Activated CD4-positive, alpha-beta T cell treated with anti-CD3 and anti-CD28 coated beads, Interleukin-2, Interleukin-6, amounts not matched to agents 100 ng/mL and 50 ng/mL, durations not matched to agents 16 hours and 8 hours (primary cell): ENCODE measurements at places on chromosomes 16 and 17.
A peak's percentile ranks its signal among the peaks of the same experiment; 100 is the strongest.

GRCh38 chr17:59513934-59514841 is 51.2 kb upstream of the DHX40 start:
- DNase-seq: no peak

DNA sequence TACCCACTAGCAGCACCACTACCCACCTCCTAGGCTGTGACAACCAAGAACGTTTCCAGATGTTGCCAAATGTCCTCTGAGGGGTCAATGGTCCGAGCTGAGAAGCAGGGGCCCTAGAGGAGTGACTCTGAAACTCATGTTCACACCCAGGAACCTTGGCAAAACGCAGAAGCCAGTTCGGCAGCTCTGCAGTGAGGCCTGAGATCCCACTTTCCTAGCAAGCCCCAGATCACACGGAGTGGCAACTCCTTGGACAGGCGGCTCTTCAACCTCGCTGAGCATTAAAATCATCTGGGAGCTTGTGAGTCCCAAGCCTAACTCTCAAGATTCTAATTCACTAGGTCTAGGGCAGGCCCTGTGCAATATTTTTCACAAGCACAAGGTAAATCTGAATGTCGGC is 17.3 kb downstream of the ELAC2 start:
- no peak for DNase-seq

DNA sequence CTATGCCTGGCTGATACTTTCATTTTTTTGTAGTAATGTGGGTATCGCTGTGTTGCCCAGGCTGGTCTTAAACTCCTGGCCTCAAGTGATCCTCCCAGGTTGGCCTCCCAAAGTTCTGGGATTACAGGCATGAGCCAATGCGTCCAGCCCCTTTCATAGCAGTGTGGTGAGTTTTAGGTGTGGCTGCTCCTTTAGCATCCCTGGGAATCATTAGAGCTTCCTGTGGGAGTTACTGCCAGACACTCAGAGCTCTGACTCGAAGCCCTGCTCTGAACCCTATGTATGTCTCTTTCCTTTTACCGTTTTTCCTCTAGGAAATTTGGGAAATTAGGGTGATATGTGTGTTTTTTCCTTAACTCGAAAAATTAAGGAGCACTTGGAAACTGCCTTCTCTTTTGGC is 44.5 kb downstream of the NDE1 start:
- no peak for DNase-seq

GRCh38 chr16:83933885-83934683 is 19.0 kb upstream of the OSGIN1 start:
- no peak for DNase-seq

DNA sequence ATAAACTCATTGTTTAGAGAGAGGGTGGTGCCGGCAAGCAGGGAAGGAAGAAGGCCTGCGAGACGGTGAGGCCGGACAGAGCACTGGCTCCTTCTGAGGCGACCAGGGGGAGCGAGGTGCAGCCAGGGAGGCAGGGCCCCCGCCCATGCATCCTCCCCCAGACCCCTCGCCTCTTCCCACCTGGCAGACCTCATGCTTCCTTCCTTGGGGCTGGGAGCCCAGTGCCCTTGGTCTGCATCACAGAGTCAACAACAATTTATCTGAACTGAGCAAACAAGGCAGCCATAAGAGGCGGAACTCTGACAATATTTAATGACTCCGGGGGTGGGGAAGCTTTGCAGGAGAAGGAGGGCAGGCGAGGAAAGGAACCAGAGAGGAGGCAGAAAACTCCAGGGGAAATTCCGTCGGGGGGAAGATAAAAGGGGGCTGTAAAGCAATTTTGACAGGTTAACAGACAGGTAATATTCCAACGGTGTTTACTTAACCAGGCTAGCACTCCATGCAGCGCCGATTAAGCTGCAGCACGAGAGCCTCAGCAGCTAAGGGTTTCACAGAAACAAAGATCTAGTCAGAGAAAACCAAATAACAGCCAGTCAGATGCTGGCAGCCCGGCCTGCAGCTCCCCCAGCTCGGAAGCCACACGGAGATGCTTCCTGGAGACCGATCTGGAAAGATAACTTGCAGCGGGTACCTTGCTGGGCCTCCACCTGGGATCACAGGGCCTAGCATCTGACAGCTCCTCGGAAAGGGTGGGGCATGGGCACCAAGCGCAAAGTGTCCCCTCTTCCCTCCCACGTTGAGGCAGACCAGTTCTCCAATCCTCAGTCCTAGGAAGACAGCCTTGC is 398.2 kb downstream of the SOX9 start:
- DNase-seq: no peak

GRCh38 chr17:65022751-65023700 is 33.5 kb downstream of the GNA13 start:
- peak; percentile 36 for DNase-seq

DNA sequence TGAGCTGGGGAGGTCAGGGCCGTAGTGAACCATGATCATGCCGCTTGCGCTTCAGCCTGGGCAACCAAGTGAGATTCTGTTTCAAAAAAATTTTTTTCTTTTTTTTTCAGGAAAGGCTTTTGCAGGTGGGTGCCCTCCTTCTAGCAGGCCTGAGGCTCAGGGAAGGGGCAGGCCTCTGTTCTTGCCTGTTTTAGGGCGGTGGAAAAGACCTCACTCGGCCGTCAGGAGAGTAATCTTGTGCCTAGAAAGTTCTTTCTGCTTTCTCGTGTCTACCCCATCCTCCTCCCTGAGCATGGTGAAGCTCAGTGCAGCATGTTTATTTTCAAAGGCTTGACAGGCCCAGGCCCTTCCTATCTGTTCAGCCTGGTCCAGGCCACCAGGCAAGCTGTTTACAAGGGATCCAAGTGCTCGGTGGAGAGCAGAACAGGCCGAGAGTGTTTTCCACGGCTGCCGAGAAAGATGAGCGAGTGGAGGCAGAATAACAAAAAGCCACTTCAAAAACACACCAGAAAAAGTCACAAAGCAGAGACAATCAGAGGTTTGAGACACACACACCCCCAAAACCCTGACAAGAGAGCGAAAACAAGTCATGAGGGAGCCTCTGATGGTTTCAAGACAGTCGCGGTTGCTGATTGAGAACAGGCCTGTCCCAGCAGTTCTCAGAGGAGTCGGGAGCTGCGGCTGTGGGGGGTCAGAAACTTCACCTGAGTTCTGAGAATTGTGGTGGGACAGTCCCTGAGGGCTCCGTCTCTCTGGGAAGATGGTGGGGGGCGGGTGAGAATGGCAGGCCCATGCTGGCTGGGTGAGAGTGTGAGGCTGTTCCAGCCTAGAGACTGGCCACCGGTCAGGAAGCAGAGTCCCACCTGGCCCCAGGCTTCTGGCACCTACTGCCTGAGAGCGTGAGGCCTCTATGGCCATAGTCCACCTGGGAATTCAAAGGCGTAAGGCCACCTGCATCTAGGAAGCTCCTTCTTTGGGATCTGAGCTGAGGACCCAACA is 37.5 kb upstream of the CCR7 start:
- DNase-seq: peak; percentile 84

GRCh38 chr17:62601471-62601870 is 26.0 kb upstream of the MRC2 start:
- no peak for DNase-seq

DNA sequence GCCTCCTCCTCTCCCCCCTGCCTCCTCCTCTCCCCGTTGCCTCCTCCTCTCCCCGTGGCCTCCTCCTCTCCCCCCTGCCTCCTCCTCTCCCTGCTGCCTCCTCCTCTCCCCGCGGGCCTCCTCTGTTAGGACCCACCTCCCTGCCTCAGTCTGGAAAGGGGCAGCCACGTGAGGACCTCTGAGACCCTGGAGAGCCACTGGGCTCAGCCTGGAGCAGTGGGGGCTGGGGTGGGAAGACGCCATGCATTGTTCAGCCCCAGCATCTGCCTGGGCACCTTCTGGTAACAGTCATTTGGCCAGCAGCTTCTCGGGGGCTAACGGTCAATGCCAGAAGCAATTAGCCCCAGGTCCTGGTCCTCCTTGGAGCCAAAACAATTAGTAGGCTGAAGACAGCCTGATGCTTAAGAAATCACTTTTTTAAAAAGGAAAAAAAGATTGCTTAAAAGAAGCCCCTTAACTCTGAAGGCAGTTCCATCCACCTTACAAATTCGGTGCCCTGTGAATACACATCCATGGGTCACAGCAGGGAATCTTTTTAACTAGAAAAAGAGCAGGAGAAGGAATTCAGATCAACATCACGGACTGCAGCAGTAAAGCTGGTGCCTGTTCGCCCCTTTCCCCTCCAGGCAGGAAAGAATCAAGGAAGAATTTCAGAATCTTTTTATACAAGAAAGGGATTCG is 29.8 kb downstream of the NXN start:
- no peak for DNase-seq

DNA sequence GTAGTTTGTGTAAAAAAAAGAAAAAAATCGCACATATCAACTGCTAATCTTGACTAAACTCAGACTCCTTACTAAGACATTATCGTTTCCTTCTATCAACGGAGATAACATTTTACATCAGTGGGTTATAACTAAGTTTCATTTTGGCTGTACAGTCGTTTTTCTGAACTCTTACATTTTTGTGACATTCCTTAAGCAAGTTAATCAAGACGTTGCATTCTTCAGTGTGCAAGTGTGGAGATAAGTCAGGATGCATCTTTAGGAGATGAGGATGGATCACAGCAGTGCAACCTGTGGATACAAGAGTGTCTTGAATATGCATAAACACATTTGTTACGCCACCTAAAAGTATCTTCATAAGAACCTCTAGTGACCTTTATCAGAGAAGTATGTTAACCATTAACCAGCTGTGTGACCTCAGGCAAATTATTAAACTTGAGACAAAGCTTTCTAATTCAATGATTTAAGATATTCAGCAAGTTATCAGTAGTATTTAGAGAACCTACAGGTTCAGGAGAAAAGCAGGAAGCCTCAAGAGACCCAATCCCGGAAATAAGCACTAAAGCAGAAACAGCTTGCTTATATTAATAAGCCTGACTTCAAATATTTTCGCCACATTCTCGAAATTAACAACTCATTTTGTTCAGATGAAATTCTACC is 9.4 kb downstream of the CMC2 start:
- peak; percentile 44 for DNase-seq

GRCh38 chr17:16948587-16949376 is 23.1 kb downstream of the TNFRSF13B start:
- no peak for DNase-seq

- no peak for DNase-seq
These were observed 506.8 kb upstream of the SOX9 start for GRCh38 chr17:71613996-71614395.

DNA sequence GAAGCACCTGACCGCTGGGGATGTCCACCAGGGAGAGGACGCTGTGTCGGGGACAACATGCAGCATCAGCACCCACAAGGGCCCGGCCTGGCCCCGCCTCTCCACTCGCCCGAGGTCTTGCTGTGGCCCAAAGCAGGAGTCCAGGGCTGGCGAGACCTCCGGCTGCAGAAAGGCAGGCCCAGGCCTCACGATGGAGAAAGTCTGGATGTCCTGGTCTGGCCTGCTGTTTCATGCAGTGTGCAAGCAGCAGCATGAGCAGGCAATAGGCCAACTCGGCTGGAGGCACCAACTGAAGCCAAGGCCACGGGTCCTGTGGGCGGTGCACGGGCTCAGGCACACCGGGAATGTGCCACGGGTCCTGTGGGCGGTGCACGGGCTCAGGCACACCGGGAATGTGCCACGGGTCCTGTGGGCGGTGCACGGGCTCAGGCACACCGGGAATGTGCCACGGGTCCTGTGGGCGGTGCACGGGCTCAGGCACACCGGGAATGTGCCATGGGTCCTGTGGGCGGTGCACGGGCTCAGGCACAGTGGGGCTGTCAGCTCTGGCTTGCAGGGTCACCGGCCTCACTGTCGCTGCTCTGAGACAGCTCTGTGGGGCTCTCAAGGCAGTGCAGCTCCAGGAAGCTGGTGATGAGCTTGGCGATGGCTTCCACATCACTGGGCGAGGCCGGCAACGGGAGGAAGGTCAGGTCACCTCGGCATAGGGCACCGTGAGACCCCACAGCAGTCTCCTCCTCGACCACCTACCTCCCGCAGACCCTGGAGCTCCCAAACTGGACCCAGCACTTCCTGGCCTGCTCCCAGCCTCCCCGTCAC is 6.9 kb downstream of the CYBC1 start:
- DNase-seq: no peak

DNA sequence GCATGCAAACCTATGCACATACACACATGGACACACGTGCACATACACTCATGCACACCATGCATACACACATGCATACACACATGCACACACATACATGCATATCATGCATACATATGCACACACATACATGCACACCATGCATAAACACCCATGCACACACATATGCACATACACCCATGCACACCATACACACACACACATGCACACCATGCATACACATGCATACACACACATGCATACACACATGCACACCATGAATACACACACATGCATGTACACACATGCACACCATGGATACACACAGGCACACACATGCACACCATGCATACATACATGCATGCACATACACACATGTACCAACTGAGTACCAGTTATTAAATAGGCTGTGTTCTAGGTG is 543.3 kb upstream of the EEF2KMT start:
- no peak for DNase-seq

DNA sequence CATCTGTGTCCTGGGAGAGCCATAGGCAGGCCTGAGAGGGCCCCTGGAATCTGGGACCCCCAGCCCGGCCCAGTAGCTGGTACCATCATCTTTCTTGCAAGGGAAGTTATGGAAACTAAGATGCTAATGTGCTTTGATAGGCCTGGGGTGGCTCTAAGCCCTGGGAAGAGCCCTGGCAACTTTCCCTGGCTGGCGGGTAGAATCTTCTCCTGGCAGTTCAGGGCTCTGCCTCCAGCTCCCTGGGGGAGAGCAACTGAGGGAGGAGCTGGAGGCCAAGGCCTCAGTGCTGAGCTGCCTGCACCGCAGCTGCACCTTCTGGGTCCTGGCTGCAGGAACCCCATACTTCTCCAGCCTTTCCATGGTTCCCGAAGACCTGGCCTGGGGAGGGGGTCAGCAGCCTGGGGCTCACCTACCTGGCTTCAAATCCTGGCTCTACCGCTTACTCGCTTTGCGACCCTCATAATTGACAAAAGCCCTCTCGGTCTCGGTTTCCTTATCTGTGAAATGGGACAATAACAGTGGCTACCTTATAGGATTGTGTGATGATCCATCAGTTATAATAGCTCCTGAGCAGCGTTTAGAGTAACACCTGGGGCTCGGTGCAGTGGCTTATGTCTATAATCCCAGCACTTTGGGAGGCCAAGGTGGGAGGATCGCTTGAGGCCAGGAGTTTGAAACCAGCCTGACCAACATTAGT is 333.7 kb downstream of the SEC14L1 start:
- no peak for DNase-seq

DNA sequence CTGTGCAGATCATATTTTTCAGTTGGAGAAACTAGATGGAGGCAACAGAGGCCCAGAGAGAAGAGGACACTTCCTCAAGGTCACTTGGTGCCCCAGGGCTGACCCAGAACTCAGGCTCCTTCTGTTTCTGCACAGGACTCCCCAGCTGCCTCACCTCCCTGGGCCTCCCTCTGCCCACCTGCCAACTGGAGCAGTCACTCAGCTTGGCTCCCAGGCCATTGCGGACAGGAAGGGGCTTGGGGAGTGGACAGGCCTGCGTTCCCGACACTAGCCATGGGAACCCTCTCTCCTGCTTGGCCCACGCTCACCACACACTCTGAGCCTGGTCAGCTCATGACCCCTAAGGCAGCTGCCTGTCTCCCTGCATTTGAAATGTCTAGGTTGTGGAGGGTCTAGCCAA is 78.1 kb upstream of the BRD7 start:
- DNase-seq: no peak
